ENCODE measurements at places on chromosomes 2 and 18.
A peak's percentile ranks its signal among the peaks of the same experiment; 100 is the strongest.

DNA sequence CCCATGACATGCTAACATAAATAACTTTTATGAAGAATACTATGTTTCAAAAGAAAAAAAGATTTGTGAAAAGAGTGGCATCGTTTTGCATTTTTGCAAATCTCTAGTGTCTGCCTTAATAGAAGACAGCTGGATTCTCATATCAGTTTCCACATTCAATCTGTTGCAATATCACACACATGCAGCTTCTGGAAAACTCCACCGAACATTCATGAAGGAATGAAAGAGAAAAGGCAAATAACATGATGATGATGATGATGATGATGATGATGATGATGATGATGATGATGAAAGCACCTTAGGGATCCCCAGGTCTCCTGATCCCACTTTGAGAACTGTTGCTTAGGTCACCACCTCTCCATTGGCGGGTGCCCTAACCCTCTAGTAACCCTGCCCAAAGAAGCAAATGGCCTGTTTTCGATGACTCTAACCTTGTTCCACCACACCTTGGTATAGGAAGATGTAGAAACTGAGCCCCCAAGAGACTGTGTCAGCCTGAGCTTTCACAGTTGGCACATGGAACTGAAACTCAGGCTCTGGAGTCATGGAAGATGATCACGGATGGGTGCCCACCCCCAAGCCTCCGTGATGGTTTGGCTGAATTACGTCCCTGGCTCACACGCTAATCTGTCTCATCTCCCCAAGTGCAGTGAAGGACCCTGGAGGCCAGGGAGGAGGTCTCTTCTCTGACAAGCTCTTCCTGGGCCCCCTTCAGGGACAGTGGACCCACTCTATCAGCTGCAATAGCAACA, 80.1 kb upstream of the SMAD7 start:
- no peak for DNase-seq

GRCh38 chr2:108895188-108895587, 93.8 kb downstream of the EDAR start:
- DNase-seq, result no peak

- DNase-seq, result no peak
Observed at GRCh38 chr2:110897966-110898365, 165.6 kb downstream of the ACOXL start.

- peak; percentile 83 for DNase-seq
Observed at GRCh38 chr2:216695401-216695821, at the start of gene IGFBP5. Gene IGFBP5 (minus strand): TSS chr2:216695549. CDS start chr2:216694775, 774 bp downstream.

DNA sequence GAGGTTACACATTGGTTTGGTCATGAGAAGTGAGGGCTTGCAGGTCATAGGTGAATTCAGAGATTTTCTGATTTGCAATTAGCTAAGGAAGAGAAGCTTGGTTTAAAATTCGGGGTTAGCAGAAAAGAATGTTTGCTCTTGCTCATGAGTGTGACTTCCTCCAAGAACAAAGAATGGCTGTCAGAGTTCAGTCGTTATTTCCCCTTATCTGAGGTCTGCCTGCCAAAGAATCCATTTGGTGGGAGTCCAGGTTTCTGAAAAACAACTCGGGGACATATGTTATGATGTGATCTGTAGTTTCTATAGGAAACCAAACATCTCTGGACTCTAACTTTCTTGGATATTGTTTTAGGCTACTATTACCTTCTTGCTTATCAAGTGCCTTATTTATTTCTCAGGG, 3.2 kb upstream of the UGT1A6 start:
- DNase-seq, result no peak

DNA sequence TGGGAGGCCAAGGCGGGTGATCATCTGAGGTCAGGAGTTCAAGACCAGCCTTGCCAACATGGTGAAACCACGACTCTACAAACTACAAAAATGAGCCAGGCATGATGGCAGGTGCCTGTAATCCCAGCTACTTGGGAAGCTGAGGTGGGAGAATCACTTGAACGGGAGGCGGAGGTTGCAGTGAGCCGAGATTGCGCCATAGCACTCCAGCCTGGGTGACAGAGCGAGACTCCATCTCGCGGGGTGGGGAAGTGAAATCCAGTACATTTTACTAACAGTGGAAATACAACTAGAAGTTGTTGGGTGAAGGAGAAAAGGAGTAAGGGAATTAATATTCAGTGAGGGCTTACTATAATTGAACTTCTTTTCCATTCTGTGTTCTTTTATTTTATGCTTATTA, 13.2 kb upstream of the ENOSF1 start:
- DNase-seq, result no peak

DNA sequence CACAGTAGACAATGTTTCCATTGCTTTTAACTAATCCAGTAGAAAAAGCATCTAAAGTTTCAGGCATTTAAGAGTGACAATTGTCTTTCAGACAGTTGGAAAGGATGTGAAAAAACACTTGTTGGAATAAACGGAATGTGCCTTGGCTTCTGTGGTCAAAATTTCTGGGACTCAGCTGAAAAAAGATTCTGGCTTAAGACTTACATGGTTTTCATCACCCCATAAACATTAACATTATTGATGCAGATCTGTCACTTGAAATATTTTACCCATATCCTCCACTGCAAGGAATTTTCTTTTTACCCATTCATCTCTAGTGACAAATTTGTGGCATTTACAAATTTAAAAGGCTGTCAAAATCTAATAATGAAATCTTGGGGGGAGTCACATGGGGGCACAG, 166.0 kb downstream of the SRBD1 start:
- no peak for DNase-seq

DNA sequence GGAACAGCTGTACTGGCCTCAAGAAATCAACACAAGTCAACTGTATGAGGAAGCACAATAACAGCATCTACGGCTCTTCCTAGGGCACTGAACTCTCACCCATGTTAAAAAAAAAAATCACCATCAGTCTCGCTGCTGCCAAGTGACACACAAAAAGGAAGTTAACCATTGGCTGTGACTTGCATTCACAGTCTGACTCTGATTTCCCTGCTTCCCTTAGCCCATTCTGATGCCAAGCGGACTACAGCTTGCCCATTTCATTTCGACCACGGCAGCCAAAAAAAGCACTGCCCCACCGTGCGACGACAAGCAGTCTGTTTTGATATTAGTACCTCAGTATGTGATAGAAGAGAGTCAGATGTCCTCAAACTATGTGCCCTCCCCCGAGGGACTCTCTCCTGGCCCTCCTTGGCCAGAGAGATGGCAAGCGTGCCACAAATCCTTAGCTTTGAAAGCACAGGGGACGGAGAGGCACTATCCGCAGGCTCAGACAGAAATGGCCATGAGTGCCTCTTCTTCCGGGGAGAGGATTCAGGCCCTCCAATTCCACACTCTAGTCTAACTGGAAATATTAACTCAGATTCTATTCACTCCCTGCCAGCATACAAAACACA, 250.0 kb downstream of the TCF4 start:
- DNase-seq, result no peak

GRCh38 chr2:102003696-102004095, 11.9 kb downstream of the IL1R2 start:
- DNase-seq, result no peak

DNA sequence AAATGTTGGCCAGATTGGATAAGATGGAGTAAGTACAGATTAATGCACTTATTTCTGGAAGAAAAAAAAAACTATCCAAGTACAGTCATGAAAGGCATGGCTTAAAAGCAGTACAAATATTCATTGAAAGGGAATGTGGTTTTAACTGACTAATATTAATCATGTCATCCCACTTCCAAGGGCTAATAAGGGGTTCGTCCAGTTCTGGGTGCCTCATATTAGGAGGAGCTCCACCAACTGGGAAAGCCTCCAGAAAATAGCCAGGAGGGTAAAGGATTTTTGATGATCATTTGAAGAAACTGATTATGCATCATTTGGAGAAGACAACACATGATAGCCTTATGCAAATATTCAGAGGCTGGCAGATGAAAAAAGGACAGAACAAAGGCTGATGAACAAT, 115.2 kb upstream of the ARL5A start:
- DNase-seq, result no peak

Data from M059J (cell line).